Stimulated activated CD8-positive, alpha-beta memory T cell treated with anti-CD3 and anti-CD28 coated beads, Interleukin-7, amount 100 ng/mL, for 24 hours (primary cell): ENCODE measurements at places on chromosomes 12 and 14.

DNA sequence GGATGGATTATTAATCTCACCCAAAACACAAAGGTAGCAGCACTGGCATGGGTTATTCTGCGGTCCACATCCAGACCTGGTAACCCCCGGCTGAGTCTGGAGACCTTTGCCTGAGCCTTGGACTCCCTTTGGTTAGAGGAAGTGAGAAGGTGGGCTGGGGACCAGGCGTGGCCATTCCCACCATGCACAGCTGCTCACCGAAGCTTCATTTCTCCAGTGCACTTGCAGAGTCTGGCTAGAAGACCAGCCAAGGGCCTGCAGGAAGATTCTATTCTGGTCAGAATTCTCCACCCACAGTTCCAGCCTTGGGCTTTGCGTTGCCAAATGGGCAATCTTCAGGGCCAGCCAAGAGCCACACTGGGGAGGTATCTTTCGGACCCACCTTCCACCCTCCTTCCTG lies 73.0 kb downstream of the LGMN start:
- no peak for DNase-seq

DNA sequence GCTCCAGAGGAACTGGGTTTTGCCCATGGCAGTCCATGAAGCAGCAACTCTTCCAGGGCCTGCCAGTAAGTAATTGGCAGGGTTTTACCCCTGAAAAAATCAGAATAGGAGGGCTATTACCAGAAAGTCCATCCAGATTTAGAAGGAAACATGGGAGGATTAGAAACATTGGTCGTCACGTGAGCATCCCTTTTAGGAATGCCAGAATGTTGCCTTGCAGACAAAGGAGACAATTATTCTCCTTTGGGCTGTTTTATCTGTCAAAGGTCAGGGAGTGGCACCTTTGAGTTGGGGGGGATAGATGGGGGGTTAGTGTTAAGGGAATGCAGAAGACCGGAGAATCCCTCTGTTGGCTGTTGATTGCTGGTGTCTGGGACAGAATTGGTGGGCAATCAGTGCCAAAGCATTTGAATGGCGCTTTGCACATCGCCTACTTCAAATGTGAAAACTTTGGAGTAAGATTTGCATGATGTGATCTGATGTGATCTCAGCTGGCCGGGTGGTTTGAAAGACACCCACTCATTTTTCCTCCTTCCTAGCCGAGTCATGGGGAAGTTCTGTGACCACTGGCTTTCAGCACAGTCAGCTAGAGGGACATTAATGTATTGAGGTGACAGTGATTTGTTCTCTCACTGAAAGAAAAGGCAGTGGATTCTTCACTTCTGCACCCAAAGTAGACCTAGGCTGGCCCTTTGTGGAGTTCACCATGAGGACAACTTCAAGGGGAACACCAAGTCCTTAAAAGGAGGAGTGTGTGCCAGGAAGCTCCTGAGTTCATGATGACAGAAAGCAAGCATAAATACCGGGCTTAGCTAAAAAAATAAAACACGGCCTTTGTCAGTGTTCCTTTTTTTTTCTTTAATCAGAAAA lies 31.4 kb downstream of the FLVCR2 start:
- DNase-seq = no peak

DNA sequence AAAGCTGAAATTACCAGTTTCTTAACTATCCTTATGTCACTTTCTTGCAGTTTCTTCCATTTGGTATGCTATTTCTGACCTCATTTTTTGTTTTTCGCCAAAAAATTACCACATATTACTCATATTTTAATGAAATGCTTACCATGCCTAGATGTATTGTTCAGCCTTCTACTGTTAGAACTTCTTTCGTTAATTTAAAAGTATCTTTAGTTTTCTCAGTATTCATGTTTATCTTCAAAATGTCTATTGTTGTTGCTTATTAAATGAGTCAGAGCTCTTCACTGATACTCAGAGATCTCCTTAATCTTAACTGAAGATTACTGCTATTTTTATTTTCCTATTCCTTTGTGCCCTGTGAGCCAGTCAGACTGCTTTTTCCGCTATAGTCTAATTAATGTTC lies 20.5 kb downstream of the RAP1B start:
- DNase-seq = no peak

- no peak for DNase-seq
Measured at GRCh38 chr12:101566318-101566717, 28.5 kb upstream of the MYBPC1 start.

GRCh38 chr14:68676511-68676943 lies 116.3 kb downstream of the ZFP36L1 start:
- no peak for DNase-seq

- no peak for DNase-seq
Measured at GRCh38 chr12:41286426-41286825, 98.3 kb downstream of the PDZRN4 start.

DNA sequence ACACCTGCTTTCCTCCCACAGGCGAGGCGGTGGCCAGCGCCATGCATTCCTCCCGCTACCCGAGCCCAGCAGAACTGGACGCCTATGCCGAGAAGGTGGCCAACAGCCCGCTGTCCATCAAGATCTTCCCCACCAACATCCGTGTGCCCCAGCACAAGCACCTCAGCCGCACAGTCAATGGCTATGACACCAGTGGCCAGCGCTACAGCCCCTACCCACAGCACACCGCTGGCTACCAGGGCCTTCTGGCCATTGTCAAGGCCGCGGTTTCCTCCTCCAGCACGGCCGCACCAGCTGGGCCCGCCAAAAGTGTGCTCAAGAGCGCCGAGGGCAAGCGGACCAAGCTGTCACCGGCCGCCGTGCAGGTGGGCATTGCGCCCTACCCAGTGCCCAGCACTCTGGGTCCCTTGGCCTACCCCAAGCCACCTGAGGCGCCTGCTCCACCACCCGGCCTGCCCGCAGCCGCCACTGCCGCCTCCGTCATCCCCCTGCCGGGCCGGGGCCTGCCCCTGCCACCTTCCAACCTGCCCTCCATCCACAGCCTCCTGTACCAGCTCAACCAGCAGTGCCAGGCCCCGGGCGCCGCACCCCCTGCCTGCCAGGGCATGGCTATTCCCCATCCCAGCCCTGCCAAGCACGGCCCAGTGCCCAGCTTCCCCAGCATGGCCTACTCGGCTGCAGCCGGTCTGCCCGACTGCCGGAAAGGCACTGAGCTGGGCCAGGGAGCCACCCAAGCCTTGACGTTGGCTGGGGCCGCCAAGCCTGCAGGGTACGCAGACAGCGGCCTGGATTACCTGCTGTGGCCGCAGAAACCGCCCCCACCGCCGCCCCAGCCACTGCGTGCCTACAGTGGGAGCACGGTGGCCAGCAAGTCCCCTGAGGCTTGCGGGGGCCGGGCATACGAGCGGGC lies 54.6 kb downstream of the FAM222A start:
- no peak for DNase-seq

DNA sequence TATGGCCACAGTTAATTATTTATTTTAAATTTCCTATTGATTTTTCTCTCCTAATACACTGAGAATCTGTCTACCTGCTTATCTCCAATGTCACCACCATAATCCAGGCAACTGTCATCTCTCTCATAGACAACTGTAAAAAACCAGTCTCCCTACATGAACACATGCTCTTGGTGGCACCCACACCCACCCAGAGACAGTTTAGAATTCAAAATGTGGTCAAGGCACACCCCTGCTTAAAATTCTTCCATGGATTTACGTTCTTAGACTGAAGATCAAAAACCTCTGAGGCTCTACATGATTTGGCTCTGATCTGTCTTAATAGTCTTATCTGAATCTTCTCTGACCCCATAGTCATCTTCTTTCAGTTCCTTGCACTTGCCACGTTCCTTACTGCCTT lies 241.1 kb upstream of the ABCD2 start:
- DNase-seq = no peak

- DNase-seq = no peak
Measured at GRCh38 chr14:99792210-99792535, 1.0 kb upstream of the EML1 start.

DNA sequence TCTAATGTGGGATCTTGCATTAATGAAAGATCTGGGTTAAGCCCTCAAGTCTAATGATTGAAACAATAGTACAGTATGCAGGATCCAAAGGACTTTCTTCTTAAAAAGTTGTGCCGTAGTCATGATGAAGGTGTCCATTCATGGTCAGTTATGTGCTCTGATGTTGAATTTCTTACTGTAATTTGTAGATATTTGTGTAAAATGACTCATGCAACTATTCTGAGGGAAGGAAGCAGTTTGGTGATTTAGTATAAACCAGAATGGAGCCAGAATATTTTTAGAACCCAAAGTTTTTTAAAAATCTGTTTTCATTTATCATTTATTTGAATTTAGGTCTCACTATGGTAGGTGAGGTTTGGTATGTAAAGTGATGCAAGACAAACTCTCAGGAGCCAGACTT lies 151.2 kb downstream of the AKAP6 start:
- DNase-seq = no peak

- DNase-seq = no peak
Measured at GRCh38 chr12:104143002-104143401, 5.0 kb upstream of the NFYB start.

DNA sequence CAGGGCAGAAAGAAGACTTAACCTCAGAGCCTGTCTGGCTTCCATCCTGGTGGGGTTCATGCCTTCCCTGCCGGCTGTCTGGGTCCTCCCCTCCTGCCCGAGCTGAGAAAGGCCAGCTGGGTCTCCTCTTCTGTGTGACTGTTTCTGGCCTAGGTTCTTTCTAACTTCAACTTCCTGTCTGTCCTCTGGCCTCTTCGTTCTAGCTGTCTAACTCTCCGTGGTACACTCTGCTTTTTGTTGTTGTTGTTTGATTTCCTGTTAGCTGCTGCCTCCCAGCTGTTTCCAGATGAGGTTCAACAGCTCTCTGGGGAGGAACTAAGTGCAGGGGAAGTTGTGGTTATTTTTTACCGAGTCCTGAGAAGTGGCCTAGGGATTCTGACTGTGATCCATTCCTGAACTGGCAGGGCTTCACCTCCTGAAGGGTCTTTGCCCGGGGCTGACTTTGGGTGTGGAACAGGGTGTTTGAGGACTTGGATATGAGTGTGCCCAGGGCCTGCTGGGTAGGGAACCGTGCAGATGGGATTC lies 3.2 kb downstream of the MLXIP start:
- no peak for DNase-seq

- DNase-seq = no peak
Measured at GRCh38 chr14:58488550-58488949, 61.0 kb downstream of the KIAA0586 start.

GRCh38 chr12:76820888-76821482 lies 57.1 kb downstream of the ZDHHC17 start:
- no peak for DNase-seq

DNA sequence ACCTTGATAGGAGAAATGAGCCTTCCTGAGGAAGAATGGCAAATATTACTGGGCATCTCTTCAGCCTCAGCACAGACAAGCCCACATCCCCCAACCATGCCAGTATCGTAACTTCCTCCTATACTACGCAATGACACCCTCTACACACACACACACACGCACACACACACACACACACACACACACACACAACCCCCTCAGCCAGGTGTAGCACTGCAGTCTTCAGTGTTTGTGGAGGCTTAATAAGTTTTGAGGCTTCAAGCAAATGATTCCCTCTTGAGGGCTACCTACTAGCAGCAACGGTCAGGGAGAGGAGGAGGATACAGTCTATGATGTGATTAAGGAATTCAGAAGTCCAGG lies 1.6 kb downstream of the DGKA start:
- no peak for DNase-seq

DNA sequence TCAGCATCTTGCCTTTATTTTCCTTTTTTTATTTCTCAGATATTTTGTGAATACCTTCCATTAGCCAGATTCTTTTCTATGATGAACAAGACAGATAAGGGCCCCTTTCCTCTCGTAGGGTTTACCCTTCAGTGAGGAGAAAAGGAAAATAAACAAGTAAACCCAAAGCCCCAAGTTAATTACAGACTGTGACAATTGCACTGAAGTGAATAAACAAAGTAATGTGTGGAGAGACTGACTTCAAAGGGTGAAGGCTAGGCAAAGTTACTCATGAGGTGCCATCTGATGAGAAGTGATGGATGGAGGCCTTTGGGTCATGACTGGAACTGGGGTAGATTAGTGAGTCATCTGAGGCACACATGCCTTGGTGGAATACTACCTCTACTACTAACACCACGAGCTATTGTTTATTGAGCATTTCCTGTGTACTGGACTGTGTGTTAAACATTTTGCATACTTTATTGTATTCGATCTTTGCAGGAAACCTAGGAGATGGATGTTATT lies 143.4 kb upstream of the PRICKLE1 start:
- no peak for DNase-seq

DNA sequence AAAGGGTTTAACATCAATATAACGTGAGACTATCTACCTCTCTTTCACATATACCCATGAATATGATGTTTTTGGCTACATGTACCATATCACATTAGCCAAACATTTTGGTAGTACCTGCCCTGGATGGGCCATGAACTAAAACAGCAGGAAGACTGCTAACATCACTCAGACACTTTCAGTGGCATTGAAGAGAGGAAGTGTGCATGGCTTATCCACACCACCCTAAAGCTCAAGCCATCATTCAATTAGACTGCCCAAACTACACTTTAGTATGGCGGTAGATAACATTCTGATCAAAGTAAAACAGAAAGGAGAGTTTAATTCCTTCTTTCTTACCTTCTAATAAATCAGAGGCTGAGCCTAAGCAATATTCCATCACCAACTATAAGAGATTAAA lies 103.0 kb downstream of the PEBP1 start:
- DNase-seq = no peak

GRCh38 chr12:117882181-117882580 lies 86.6 kb downstream of the KSR2 start:
- DNase-seq = no peak

GRCh38 chr12:121512561-121512960 lies 68.3 kb downstream of the KDM2B start:
- no peak for DNase-seq

GRCh38 chr14:58151133-58152013 lies 640 bp downstream of the ARMH4 start:
- DNase-seq = no peak

GRCh38 chr12:69513297-69513696 lies 43.1 kb downstream of the FRS2 start:
- DNase-seq = no peak

GRCh38 chr12:55972456-55972855 lies 1.4 kb upstream of the RAB5B start:
- DNase-seq = no peak

DNA sequence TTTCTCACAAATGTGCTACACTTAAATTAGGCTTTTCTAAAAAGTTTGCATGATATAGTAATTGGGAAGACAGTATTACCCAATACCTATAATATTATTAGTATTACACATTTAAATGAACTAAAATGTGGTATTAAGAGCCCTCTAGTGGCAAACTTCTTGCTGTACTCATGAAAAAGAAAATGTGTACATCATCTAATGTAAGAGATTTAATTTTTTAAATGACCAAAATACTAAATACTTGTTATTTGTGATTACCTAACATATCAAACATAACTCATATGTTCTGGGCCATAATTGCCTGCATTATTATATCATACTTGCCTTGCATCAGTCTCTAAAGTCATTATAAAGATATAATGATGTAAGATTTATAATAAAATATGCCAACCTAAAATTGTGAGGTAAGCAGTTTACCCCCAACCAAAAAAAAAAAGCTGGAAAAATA lies 64.2 kb downstream of the DNAI7 start:
- DNase-seq = no peak

GRCh38 chr12:53287741-53288216 lies 7.6 kb upstream of the PFDN5 start:
- no peak for DNase-seq
